Stimulated activated CD4-positive, alpha-beta T cell treated with anti-CD3 and anti-CD28 coated beads, Interleukin-4, amount 100 ng/mL, for 1 hour (primary cell): ENCODE measurements at places on chromosomes 6 and 20.

- no peak for DNase-seq
Observed at GRCh38 chr6:50978380-50979170, 159.9 kb downstream of the TFAP2B start.

- DNase-seq = peak; percentile 11
Observed at GRCh38 chr6:41306187-41306854, 19.8 kb upstream of the TREM1 start.

DNA sequence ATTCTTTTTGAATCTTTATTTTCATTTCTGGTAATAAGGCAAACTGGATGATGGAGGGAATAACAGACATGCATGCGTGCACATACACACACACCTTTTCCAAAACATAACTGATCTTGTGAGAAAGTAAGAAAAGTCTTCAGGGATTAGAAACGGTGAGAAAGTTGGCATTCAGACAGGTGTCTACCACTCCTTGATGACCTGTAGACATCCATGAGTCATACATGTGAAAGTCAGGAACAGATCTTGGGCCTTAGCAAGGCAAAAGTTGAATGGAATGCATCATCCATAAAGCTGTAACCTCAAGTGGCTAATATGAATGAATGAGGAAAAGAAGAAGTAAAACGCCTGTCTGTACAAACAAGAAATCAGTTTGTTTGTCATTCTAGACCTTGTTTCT is 97.3 kb downstream of the GRIK2 start:
- no peak for DNase-seq

GRCh38 chr6:70409216-70409615 is 4.1 kb upstream of the FAM135A start:
- DNase-seq = no peak

- peak; percentile 16 for DNase-seq
Observed at GRCh38 chr6:162099685-162100084, 627.9 kb downstream of the PRKN start.

GRCh38 chr6:37020381-37020780 is 14.9 kb downstream of the FGD2 start:
- DNase-seq = no peak
